Spinal cord (tissue), 10 donors: ENCODE measurements at places on chromosomes 3 and 15.

- peak; percentile 51 for DNase-seq
Measured at GRCh38 chr3:197590313-197590962, 34.7 kb upstream of the BDH1 start.

- no peak for DNase-seq
Measured at GRCh38 chr3:53939813-53940212, 48.2 kb upstream of the SELENOK start.

- no peak for DNase-seq
Measured at GRCh38 chr15:37368961-37369360, 268.6 kb upstream of the MEIS2 start.

- no peak for DNase-seq
Measured at GRCh38 chr15:33064878-33065277, 129.6 kb downstream of the FMN1 start.

- no peak for DNase-seq
Measured at GRCh38 chr3:165532851-165533250, 304.4 kb downstream of the BCHE start.

GRCh38 chr15:36183201-36183600, 396.2 kb upstream of the CDIN1 start:
- no peak for DNase-seq

- DNase-seq = no peak
Measured at GRCh38 chr3:5004319-5005152, 25.3 kb downstream of the BHLHE40 start.

- no peak for DNase-seq
Measured at GRCh38 chr3:10986592-10986991, 6.0 kb upstream of the SLC6A1 start.

- no peak for DNase-seq
Measured at GRCh38 chr3:129687586-129688125, 81.2 kb upstream of the PLXND1 start.

GRCh38 chr15:44038755-44039191, 156.3 kb downstream of the FRMD5 start:
- no peak for DNase-seq

GRCh38 chr15:52491472-52491871, 37.2 kb downstream of the MYO5A start:
- no peak for DNase-seq

GRCh38 chr15:45197512-45197911, 9.7 kb upstream of the SHF start:
- DNase-seq = no peak

DNA sequence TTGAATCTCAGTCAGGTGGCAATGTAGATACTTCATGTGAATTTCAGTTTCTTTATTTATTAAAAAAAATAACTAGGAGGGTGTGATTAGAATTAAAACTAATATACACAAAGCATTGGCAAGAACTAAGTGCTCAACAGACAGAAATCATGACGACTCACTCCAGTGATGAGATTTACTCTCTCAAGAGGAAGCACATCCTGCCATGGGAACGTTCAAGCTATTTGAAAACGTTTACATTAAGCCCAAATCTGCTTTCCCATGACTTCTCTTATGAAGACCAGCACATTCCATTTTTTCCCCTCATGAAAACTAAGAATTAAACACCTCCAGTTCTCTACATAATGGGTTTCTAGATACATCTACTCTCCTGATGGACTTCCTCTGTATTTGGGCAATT, 8.5 kb downstream of the WDR53 start:
- DNase-seq = no peak

DNA sequence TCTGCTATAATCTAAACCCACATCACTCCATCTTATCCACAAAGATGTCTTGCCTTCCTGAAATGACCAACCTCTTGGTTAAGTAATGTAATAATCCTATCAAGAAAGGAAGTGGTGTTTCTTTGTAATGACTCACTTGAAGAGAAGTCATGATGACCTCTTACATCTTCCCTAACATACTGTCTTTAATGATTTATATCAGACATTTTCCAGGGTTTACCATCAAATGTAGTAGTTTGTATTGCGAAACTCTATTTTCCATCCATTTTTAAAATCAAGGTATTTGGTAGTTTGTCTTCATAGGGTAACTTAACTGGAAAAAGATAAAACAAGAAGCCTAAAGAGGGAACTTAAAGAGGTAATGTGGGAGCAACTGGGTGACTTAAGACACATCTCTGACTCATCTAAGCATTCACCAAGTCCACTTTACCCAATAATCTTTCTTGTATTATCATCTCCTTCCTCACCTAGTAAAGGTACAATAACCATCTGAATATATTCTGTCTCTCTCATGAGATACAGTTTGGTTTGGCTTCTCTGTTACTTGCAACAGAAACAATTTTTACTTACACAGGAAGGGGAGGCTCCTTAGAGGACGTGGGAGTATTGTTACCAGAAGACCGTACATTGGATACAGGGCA, 5.7 kb upstream of the MAPK6 start:
- no peak for DNase-seq

GRCh38 chr3:10240799-10241198, 7.5 kb upstream of the TATDN2 start:
- no peak for DNase-seq

DNA sequence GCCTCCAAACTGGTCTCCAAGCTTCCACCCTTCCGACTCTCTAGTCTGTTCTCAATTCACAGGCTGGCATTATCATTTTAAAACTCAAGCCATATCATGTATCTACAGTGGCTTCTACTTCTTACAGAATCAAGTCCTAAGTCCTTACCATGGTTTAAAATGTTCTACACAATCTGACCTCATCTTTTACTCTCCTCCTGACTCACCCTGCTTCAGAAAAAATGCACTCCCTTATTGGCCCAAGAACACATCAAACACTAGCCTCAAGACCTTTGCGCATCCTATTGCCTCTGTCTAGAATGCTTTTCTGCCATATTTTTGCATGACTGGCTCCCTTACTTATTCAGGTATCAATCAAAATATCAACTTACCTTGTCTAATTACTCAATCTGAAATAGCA, 11.0 kb downstream of the MRPL3 start:
- DNase-seq = no peak

DNA sequence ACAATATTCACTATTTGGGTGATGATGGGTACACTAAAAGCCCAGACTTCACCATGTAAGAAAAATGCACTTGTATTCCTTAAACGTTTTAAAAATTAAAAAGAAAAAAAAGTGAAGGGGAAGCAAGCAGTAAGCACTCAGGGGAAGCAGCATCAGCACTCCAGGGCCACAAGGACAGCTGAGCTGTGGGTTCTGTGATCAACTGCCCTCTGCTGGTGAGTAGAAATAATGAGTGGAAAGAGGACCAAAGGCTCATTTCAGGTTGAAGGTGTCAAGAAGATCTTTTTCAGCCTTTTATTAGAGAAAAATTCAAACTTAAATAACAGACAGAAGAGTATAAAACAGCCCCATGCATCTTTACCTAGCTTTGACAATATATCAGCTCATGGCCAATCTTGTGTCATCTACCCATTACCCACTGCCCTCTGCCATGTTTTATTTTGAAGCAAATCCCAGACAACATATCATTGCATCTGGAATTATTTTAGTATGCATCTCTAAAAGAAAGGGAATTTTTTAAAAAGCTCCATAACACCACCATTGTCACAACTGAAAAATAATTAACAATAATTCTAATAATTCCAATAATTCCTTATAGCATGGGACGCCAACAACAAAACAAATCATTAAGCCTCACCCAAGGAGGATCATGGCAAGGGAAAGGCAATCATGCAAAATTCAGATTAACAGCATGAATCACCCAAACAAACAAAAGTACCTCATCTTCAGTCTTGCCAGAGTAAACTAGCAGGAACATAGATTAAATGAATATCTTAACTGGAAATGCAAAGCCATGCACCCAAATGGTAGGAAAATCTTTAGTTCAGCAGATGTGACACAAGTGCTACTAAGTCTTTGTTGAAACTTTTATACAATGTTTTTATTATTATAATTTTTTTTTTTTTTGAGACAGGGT, 42.5 kb downstream of the TAMM41 start:
- DNase-seq = peak; percentile 60

DNA sequence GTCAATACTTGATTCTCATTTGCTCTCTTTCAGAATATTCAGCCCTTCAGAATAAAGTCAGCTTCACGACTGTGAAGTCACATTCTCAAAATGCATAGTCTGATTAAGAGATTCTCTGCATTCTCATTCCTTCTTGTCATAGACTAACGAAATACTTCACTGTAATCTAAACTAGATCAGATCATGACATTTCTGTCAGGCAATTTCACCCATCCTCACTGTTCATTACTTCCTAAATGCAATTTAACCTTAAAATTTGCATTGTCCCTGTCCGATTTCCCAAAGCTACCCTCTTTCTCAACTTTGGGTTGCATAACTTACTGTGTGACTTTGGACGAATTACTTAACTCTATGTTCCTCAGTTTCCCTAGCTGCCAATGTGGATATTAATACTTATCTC, 6.2 kb downstream of the RPL22L1 start:
- no peak for DNase-seq

- no peak for DNase-seq
Measured at GRCh38 chr3:156948402-156949210, 122.5 kb downstream of the LEKR1 start.

- peak; percentile 61 for DNase-seq
Measured at GRCh38 chr3:64903006-64903405, 215.2 kb upstream of the ADAMTS9 start.

DNA sequence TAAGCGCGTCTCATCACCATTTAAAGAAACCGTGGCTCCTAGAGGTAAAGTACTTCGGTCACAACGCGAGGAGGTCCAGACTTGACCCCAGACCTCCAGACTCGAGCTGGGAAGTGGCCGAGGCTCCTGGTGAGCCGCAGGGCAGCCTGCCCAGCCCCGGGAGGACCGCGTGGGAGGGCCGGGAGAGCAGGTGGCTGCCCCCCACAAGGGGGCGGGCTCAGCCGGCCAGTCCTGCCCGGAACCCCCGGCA, at the start of gene SLC27A2:
SLC27A2 (plus strand) TSS at position 228 of the 250 bp plus-strand sequence. CDS start 232 bp downstream, outside the sequence.
- DNase-seq = peak; percentile 24

GRCh38 chr3:14424711-14425580, 22.5 kb downstream of the SLC6A6 start:
- DNase-seq = no peak

DNA sequence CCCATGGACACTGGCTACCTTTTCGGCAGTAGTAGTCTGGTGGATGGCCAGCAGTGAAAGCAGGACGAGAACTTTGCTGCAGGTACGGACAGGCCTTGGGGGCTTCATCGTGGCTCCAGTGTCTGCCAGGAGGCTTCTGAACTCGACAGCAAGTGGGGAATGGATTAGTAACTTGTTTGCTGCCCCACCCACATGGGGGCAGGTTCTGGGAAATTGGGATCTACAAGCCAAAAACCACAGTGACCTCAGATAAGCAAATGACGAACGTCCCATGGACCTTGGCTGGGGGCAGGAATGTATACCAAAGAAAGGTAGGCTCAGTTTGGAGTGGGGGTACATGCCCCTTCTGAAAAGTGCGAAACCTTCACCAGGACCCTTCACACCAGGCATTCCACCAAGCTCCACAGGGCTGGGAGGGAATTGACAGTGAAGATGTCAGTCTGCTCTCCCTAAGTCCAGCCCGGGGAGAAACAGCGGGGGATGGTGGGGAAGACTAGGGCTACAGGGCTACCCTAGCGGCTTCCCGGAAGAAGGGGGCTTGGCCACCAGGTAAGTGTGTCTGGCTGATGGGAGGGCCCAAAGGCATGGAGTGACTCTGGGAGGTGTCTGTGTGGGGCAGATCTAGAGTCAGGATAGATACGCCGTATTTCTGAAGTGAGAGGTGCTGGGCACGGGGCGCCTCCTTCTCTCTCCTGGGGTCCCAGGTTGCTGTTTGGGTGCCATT, at the start of gene ITIH4:
ITIH4 (minus strand) TSS at position 138 of the 724 bp plus-strand sequence; CDS start at position 108, 30 bp downstream.
- DNase-seq = no peak

DNA sequence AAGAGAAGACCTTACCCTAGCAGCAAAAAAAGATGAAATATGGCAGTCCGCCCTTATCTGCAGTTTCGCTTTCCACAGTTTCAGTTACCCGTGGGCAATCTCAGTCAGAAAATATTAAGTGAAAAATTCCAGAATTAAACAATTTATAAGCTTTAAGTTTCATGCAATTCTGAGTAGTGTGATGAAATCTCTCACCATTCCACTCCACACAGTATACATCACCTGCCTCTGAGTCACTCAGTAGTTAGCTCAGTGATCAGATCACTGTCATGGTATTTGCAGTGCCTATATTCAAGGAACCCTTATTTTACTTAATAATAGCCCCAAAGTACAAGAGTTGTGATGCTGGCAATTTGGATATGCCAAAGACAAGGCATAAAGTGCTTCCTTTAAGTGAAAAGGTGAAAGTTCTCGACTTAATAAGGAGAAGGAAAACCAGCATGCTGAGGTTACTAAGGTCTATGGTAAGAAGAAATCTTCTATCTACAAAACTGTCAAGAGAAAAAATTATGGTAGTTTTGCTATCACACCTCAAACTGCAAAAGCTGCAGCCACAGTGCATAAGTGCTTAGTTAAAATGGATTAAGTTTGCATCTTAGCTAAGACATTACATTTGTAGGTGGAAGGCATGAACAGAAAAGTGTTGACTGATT, 48.1 kb downstream of the HSPBAP1 start:
- no peak for DNase-seq

DNA sequence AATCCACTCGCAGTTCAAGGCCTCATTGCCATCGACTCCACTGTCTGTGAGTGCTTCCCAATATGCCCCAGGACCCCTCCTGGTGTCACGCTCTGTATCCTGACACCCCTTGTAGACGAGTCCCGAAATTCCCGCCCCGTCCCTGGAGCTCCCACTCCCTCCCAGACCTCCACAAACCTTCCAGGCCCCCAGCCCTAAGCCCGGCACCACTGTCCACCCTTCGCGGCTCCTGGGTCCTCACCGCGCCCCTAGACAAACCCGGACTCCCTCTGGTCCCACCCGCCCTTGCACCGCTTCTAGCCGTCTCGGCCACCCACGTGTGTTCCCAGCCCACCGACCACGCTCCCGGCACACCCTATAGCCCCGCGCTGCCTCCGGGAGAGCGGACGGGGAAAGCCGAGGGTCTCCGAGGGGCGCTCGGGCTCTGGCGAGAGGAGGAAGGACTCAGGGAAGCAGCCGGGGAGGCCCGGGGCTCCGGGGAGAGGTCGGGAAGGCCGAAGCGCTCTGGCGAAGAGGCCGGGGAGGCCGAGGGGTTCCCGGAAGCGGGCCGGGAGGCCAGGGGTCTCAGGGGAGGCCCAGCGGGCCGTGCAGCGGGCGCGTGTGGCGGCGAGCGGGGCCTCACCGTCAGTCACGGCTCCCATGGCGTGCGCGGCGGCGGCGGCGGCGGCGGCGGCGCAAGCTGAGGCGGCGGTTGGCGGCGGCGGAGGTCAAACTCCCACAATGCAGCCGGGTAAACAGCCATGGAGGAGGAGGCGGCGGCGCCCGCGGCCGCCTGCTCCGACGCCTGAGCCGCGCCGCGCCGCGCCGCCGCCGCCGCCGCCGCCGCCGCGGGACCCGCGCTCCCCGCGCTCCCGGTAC, at the start of the genes ATXN7 and THOC7:
ATXN7 (plus strand) TSS at position 718 of the 858 bp plus-strand sequence. CDS start 48,732 bp downstream, outside the sequence.
THOC7 (minus strand) TSS at position 656 of the 858 bp plus-strand sequence; CDS start at position 641, 15 bp downstream.
- DNase-seq = no peak
